ENCODE measurements at places on chromosomes 1 and 21.

GRCh38 chr1:160284220-160284781, 632 bp downstream of the PEX19 start:
- peak; percentile 87 for DNase-seq

- DNase-seq, result peak; percentile 74
These were observed 1.2 kb downstream of the NEXN start for GRCh38 chr1:77889671-77890070.

DNA sequence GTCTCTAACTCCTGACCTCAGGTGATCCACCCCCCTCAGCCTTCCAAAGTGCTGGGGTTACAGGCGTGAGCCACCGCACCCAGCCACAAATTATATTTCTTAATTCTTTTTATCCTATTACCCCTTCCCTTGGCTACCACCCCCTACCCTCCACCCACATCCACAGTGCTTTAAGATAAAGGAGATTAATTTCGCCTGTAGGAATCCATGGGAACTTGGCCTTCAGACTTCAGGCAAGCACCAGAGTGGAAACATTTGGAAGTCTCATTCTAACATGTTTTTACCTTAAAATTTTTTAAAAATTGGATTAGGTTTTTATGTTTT, 10.4 kb downstream of the CNST start:
- no peak for DNase-seq

GRCh38 chr1:233719655-233720341, 105.9 kb downstream of the KCNK1 start:
- DNase-seq, result no peak

DNA sequence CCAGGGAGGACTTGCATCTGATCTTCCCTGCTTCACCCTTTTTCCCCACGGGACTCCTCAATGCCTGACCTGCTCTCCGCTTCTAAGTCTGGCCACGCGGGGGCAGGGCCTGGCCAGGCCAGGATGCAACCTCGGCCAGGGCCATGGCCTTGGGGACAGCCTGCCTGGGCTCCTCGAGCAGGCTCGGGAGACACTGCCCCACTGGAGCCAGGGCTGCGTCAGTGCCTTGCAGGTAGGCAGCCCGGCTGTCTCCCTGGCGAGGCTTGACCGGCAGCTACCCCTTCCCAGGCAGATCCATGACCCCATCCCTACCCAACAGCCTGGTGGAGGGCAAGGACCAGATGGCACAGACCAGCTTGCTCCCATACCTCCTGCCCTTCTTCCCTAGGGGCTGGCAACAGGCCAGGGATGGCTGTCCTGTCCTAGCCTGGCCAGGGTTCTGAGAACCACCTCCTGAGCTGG, 2.7 kb upstream of the PRDM16 start:
- DNase-seq, result no peak

DNA sequence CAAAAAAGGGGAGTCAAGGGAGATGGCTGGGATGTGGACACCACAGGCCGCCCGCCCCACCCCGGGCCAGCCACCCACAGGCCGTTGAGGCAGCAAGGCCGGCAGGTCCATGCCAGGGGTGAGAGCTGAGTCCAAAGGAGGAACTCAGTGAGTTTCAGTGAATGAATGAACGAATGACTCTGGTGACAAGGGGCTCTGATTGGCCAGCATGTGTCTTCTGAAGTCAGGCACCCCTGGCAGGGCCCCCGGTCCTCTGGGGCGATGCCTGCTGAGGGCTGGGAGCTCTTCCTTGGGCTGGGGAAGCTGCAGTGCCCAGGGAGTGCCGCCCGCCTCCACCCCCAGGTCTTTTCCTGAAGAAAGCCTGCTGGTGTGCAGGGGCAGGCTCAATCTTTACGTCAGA, 236.1 kb upstream of the VAMP3 start:
- no peak for DNase-seq

Measured in choroid plexus epithelial cell (primary cell).